ENCODE measurements at places on chromosomes 5 and 9.

DNA sequence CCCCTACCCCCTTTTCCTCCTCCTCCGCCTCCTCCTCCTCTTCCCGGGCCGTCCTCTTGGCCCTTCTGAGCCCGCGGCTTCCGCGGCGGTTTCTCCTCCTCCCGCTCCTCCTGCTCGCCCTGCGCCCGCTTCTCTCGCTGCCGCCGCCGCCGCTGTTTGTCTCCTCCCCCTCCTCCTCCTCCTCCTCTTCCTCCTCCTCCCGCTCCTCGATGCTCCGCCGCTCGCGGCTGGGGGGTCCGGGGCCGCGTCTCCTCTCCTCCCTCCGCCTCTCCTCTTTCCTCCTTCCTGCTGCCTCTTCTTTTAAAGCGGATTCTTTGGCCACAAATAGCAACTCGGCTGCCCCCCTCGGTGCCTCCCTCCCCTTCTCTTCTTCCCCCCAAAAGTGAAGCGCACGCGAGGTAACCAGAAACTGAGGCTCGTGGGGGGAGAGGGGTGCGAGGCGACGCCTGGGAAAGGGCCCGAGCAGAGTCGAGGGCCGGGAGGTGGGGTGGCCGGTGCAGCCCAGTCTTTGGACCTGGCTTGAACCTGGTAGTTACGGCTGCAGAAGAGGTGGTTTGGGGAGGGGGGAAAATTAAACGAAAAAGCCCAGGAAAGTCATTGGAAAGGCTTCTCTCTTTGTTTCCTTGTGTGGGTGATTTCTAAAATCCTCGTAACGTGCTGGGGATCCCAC, 1058.5 kb upstream of the DMAC1 start:
- no peak for DNase-seq

DNA sequence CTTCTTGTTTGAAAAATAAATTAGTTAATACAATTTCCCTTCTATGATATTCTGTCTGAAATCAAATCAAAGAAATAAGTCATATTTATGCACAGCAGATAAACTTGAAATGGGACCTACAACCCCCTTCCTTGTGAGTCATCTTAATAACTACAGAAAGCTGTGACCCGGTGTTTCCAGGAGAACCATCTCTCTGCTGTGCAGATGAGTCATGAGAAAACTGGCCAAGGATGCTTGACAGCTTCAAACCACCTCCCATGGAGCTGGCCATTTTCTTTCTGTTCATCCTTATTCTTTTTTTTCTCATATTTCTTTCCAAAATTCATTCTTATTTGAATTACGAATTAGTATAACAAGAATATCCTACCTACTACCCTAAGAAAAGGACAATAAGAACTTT, 43.4 kb upstream of the NR4A3 start:
- no peak for DNase-seq

DNA sequence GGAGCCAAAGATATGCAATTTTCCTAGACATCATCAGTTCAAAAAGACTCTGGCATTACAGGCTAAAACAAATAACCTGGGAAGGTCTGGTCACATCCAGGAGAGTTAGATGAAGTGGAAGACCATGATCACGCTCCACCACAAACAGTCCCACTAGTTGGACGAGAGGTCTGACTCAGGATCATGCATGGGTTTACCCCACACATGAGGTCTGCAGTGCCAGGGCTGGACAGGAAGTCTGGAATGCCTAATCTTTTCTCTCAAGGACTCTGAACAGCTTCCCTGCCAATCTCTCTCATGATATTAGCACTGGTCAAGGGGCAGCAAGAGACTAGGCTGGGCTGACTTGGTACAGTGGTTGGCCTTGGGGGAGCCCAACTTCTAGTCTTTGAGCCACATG, 7.1 kb downstream of the PRUNE2 start:
- DNase-seq: no peak

GRCh38 chr5:92207151-92207550, 824.0 kb upstream of the ARRDC3 start:
- no peak for DNase-seq

DNA sequence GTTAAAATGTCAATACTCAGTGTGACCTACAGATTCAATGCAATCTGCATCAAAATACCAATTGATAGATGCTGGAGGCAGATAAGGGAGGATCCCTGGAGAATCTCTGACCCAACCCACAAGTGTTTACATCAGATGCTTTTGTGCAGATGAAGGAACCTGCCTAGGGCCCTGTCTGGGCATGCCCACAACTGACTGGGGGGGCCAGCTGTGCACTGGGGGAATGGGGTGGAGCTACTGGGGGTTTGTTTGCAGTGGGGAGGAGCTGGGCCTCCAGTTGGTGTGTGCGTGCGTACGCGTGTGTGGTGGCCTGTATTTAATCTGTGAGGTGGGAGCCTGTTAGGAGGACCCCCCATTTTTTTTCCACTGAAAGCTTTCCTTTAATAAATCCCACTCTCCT, 244.9 kb downstream of the TRIM36 start:
- no peak for DNase-seq

DNA sequence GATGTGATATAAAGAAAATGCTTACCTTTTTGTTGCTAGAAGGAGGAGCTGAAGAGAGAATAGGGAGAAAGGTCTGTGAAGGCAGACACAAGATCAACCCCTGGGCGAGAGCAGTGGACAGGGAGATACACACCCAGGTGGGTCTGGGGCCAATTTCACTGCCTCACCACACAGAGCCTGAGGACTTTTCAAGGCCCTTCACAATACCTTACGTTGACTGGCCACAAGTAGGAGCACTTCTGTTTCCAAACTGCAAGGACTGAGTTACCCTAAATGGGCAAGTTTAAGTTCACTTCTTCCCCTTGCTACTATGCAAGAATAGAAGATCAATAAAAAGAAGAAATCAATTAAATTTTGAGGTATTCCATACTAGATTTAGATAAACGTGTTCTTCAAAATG, 174.5 kb upstream of the SLC12A2 start:
- DNase-seq: no peak

- DNase-seq: no peak
These were observed 128.7 kb downstream of the C5orf15 start for GRCh38 chr5:133839721-133840120.

DNA sequence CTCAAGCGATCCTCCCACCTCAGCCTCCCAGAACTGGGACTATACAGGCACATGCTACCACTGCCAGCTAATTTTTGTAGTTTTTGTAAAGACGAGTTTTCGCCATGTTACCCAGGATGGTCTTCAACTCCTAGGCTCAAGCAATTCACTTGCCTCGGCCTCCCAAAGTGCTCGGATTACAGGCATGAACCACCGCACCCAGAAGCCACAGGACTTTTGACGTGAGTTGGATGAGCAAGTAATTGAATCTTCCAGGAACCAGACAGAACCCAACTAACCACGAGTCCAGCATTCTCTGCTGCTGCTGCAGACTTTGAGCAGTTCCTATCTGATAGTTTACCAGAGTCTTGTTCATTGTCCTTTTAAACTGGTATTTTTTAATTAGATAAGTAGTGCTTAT, 9.6 kb upstream of the ATP6V0E1 start:
- no peak for DNase-seq

GRCh38 chr9:136045595-136046553, 49.2 kb downstream of the NACC2 start:
- no peak for DNase-seq

DNA sequence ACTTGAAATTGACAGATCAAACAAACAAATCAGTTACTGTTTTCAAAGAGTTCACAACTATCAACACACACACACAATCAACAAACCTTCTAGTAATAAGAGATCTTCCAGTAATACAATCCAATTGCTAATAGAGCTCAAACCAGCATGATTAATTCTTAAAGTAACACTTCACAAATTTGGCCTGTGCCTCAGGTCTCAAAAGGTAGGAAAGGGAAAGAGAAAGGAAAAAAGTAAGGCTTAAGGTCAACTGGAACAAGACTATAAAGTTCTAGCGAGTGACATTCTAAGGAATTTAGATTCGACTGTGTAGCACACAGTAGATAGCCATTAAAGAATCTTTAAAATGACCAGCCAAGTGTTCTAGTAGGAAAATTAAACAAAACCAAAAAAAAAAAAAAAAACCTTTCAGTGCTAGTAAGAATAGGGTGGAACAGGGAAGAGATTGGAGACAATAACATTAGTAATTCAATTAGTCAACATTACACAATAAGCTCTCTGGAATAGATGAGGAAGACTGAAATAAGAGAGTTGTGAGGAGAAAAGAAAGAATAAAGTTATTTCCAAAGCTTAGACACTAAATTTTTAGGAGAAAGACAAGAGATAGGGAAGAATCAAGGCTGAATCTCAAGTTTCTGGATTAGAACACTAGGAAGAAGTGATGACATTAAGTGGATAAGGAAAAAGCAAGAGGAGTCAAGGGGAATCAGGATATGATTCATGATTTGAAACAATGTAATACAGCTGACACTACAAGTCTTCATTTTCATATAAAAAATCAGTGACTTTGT, 86.1 kb downstream of the FBXL17 start:
- DNase-seq: no peak

- no peak for DNase-seq
These were observed 418.3 kb downstream of the HCN1 start for GRCh38 chr5:45277860-45278259.

DNA sequence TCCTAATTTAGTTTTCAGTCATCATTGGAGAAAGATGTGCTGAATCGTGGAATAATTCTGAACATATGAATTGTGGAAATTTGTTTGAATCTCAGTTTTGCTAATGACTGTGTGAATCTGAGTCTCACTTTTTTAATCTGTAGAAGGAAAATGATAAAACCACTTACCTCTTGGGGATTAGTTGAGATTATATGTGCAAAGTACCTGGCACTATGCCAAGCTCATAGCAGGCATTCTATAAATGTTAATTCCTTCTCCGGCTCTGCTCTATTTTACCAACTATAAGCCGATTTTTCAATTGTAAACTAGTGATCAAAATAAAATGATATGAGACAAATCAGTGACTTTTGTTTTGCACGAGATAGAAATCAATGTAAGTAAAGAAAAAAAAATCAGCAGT, 290.8 kb downstream of the TRPM3 start:
- no peak for DNase-seq

- no peak for DNase-seq
These were observed 80.9 kb upstream of the SPATA31D4 start for GRCh38 chr9:81847181-81847915.

DNA sequence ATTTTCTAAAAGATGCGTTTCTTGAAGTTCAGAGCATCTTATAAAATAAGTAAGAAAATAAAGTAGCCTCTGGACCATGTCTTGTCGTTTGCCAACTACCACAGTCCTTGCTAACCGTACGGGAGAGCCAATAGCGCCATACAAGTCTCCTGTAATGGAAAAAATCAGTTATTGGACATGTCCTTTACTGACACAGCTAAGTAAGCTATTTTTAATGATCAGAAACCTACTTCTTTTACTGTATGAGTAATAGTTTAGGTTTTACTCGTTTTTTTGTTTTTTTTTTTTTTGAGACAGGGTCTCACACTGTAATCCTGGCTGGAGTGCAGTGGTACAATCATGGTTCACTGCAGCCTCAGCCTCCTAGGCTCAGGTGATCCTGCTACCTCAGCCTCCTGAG, 37.7 kb upstream of the RAPGEF6 start:
- no peak for DNase-seq

GRCh38 chr9:72292256-72292682, 72.7 kb downstream of the ZFAND5 start:
- no peak for DNase-seq

DNA sequence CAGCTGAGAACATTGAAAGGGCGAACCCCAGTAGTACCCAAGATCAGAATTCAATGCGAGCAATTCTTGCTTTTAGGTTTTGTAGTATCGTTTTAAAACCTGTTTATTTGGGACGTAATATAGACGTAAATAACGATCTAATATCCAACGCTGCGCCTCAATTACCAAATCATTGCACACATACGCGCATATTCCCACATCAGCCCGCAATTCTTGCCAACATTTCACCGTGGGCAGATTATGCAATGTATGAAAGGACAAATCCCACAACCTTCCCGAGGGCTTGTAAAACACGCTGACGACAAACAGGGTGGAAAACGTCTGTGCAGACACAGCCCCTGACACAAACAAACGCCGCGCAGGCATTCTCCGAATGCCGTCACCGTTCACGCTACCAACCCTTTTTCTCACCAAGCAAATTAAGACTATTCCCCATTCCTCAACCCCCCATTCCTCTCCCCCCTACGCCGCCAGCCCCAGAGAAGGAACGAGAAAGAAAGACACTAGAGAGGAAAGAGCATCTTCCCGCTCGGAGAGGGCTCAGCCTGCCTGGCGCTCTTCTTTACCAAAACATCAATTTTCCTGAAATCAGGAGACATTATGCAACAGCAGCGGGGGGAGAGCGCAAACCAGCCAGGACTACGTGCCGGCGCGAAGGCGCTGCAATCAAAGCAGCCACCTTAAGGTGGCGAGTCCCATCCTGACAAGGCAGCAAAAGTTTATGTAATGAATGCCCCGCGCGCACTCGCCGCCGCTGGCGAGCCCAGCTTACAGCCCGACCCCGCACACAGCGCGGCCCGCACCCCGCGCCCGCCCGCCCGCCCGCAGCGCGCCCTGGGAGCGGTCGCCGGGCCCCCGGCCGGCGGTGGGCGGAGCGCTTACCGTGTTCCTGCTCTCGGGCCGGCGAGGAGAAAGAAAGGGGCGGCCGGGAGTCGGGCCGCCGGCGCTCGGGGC, 597 bp downstream of the NFIL3 start:
- no peak for DNase-seq

- DNase-seq: no peak
These were observed 920 bp downstream of the LPCAT1 start for GRCh38 chr5:1522601-1523479.

- DNase-seq: no peak
These were observed 44.8 kb downstream of the SNCAIP start for GRCh38 chr5:122356855-122357254.

DNA sequence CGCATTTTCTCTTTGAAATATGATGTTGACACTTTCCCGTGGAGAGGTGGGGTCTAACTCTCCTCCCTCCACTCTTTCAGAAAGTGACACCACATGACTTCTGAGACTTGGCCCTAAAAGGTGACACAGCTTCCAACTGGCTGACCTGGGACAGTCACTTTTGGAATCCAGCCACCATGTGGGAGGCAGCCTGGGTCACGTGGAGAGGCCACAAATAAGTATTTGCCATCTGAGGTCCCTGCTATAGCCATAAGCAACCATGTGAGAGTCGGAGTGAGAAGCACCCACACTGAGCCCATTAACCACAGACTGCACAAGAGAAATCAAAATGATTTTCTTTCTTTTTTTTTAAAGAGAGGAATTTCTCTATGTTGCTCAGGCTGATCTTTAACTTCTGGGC, 4.1 kb upstream of the PHYKPL start:
- DNase-seq: no peak

DNA sequence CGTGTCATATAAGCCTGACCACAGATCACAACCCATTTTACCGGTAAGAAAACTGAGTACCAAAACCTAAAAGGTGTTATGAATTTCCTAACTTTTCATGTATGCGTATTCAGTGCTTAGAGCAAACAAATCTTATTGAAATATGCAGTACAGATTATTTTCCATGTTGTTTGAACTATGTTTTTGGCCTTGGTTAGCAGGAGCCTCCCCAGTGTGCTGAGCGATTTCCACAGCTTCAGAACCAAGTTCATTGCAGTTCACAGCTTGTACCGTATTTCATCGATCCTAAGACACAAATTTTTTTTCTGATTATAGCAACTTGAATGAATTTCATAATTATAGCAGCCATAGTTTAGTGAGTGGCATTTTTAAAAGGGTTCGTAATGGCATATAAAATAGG, 13.7 kb downstream of the ADAMTSL1 start:
- DNase-seq: no peak

GRCh38 chr5:119031905-119032304, 39.0 kb upstream of the DMXL1 start:
- no peak for DNase-seq
